ENCODE measurements at places on chromosomes 12 and 14.

- DNase-seq = no peak
Measured at GRCh38 chr12:95429172-95429510, 44.8 kb upstream of the METAP2 start.

DNA sequence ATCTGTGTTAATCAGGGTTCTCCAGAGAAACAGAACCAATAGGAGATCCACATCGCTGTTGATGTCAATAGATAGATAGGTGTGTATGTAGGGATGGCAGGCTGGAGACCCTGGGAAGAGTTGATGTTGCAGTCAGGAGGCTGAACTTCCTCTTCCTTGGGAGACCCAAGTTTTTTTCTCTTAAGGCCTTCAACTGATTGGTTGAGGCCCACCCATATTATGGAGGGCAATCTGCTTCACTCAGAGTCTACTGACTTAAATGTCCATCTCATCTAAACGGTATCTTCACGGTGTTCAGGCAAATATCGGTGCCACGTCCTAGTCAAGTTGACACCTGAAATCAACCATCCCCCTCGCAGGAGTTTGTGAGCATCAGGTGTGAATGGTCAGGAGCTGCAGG is 63.0 kb downstream of the ETV6 start:
- no peak for DNase-seq

DNA sequence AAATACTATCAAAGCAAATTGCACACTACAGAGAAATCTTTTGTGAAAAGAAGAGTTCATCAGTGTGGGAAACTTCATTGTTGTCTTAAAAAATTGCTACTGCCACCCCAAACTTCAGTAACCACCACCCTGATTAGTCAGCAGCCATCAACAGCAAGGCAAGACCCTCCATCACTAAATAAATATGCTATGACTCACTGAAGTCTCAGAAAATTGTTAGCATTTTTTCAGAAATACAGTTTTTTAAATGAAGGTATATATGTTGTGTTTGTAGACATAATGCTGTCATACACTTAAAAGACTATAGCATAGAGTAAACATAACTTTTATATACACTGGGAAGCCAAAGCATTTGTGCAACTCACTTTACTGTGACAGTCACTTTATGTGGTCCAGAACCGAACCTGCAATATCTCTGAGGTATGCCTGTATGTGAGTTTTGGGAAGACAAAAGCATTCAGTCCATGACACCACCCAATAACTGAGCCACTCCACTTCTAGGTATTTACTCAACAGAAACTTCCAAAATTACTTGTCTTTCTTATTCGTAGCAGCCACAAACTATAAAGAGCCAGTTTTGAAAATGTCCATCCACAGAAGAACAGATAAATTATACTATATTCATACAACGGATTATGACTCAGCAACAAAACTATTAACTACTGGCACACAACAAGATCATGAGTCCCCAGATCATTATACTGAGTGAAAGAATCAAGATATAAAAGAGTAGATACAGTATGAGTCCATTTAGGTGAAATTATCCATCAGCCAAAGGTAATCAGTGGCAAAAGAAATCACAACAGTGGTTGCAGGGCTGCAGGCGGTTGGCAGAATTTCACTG is 649.6 kb downstream of the BCL11B start:
- no peak for DNase-seq

- peak; percentile 90 for DNase-seq
Measured at GRCh38 chr14:91286530-91286937, 42.0 kb upstream of the GPR68 start.

DNA sequence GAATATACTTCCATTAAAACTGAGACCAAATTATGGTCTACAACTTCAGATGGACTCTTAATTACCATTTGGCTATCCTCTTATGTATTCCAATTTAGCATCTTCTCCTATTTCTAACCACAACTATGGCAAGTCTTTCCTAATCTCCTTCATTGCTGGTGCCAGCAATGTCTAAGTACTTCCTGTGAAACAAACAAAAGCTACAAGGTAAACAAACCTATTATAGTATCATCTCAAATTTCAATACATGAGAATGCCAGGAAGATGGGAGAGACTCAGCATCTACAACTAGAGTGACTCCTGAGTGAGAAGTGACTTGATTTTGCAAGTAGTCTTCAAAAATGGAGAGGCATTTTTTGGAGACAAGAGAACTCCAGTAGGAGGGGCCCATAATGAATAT is 202.9 kb upstream of the ATXN7L3B start:
- DNase-seq = no peak

GRCh38 chr14:58138031-58138713 is 13.8 kb downstream of the ARMH4 start:
- DNase-seq = no peak

DNA sequence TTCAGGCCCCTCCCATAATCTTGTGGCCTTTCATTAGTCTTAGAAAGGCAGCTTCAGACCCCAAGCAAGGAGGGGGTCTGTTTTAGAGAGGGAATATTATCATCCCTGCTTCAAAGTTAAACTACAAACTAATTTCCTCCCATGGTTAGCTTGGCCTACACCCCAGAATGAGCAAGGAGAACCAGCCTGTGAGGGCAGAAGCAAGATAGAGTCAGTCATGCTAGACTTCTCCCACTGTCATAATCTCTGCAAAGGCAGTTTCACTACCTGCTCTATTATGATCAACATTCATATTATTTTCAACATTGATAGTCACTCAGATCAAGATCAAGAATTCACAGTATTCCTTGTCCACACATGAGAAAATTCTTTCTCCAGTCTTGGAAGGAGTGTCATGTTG is 105.1 kb downstream of the GXYLT1 start:
- no peak for DNase-seq

GRCh38 chr14:89702073-89702875 is 252.3 kb downstream of the EFCAB11 start:
- no peak for DNase-seq

DNA sequence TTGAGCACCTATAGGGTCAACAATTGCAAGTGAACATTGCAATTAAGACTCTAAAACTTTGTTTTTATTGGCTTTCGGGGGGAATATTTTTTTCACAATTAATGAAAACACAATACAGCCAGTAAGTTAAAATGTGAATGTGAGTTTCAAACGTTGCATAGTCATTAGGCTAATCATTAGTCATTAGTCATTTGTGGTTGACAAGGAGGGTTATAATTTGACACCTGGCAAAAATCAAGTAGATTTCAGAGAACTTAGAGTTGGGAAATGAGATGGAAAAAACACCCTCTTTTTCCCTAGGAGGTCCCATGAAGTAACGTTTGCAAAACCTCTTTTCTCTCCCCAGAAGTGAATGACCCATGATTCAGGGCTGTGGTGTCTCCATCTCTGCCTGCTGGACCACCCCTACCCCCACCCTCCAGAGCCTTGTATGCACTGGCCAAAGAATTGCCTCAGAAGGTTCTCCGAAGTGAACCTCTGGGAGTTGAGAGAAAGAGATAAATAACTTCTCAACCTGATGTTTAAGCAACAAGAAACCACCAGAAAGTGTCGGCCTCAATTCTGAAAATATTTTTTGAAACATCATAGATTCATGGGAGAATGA is 196.3 kb downstream of the PAX9 start:
- DNase-seq = no peak

- no peak for DNase-seq
Measured at GRCh38 chr12:124938587-124938986, 24.1 kb upstream of the UBC start.

DNA sequence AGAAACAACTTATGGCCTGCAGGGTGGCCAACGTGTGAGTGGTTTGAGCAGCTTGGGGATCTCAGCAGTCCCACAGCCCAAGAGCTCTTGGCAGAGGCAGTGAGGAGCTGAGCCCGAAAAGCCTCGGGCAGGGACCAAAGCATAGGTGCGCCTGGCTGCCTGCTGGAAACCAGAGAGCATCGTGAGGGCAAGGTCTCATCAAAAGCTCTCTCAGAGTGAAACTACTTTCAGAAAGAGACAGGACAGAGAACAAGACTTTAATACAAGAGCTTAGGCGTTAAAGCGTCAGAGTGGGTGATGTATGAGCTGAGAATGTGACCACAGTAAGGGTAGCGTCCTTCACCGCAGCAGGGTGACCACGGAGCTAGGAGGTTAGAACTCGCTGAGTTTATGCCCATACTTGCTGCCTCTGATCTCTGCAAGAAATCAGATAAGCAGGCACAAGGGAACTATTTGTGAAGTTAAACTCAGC is 30.8 kb downstream of the LGMN start:
- peak; percentile 26 for DNase-seq

DNA sequence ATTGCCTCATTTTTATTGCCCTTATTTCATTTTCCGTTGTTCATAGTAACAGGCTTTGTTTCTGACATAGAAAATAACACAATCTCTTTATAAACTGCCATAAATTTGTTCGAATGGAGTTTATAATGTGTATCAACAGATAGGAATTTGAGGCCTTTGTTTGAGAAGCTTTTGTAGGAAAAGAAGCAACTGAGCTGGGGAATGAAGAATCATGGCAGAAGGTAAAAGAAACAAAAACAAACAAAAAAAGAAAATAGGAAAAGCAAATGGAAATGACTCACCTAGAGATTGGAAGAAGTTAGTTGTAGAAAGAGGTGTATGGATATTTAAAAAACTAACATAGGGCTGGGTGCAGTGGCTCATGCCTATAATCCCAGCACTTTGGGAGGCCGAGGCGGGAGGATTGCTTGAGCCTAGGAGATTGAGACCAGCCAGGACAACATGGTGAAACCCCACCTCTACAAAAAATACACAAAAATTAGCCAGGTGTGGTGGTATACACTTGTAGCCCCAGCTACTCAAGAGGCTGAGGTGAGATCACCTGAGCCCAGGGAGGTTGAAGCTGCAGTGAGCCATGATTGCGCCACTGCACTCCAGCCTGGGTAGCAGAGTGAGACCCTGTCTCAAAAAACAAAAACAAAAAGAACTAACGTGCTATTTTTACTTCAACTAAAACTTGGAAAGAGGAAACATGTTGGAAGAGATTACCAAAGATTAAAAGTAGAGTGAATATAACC is 523 bp upstream of the REP15 start:
- DNase-seq = no peak

GRCh38 chr14:88835661-88836060 is 11.2 kb downstream of the TTC8 start:
- DNase-seq = no peak

DNA sequence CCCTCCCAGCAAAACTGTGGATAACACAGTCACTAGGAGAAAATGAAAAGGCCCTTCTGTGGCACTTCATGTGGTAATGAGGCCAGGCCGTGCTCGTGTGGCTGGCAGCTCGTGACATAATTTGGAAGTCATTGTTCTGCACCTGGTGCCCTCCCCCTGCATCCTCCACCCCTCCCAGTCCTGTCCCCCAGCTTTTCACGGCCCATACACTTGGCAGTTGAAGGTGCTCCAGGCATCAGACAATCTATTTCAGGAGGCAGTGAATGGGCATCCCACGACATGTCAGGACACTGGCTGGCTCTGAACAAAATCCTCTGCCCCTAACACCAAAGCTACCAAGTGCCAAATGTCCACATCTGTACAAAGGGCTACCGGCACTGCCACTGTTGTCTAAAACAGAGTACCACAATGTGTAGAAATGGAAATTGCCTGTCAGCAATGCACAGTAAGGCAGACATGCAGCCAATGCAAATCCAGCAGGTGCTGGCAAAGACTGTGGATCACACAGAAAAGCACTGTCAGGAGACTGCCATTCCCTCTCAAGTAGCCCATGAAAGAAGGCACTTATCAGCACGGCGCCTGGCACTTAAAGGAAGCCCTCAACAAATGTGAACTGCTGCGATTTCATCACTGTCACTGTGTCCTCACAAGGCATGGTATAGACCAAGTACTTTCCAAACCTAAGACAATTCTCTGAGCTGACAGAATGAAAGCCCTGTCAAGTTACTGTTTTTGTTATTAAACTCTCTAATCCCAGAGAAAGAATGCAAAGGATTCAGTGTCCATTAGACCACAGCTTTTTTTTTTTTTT is 39.1 kb downstream of the CORO1C start:
- no peak for DNase-seq

- DNase-seq = no peak
Measured at GRCh38 chr12:53059434-53060063, 9.7 kb downstream of the TNS2 start.

DNA sequence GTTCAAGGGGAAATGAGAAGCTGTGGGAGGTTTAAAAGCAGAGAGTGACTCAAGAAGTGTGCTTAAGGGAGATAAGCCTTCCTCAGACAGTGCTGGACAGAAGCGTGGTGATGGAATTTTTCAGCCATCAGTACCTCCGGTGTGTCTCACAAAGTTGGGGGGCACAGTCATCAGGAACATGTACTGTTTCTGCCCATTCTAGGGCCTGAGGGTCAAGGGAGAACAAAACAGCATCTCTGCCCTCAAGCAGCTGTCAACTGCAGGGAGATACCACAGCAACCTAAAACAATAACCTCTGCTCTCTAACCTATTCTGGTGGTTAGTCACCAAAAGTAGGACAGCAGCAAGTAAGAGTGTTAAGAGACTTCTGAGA is 2.0 kb upstream of the STON2 start:
- DNase-seq = no peak

DNA sequence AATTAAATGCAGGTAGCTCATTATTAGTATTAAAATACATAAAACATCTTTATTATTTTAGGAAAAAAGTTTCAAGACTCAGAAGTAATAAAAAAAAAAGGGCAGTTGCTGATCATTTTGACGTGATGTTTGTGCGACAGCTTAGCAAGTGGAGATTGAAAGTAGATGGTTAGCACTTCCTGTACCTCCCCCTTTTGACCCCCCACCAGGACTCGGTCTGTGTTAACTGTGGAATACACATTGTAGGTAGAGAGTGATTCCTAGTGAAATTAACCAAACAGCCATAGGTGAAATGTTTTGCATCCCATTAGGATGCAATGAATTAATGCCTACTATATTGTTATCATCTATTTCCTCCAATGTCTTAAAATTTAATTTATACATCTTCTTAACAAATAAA is 120.8 kb downstream of the SLC5A8 start:
- DNase-seq = no peak

GRCh38 chr12:75471902-75472890 is 8.4 kb upstream of the GLIPR1 start:
- no peak for DNase-seq

GRCh38 chr12:57738661-57739237 is at the start of gene AGAP2:
Gene AGAP2, minus strand, starts transcription at chr12:57738742. Its CDS starts 496 bp downstream, at chr12:57738246.
- DNase-seq = no peak

- no peak for DNase-seq
Measured at GRCh38 chr14:99476864-99477263, 3.8 kb downstream of the SETD3 start.

GRCh38 chr14:55650992-55651391 is 71.0 kb downstream of the KTN1 start:
- DNase-seq = no peak

DNA sequence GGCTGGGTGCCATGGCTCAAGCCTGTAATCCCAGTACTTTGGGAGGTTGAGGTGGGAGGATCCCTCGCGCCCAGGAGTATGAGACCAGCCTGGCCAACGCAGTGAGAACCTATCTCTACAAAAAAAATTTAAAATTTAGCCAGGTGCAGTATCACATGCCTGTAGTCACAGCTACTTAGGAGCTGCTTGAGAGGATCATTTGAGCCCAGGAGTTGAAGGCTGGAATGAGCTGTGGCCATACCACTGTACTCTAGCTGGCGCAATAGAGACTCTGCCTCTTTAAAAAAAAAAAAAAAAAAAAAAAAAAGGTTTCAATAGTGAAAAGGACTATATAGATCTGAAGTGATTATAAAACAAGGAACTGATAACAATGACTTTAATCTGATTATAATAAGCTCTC is 13.5 kb downstream of the PSMA3 start:
- DNase-seq = no peak
